Activated naive CD4-positive, alpha-beta T cell (primary cell): ENCODE measurements at places on chromosomes 6 and 20.

DNA sequence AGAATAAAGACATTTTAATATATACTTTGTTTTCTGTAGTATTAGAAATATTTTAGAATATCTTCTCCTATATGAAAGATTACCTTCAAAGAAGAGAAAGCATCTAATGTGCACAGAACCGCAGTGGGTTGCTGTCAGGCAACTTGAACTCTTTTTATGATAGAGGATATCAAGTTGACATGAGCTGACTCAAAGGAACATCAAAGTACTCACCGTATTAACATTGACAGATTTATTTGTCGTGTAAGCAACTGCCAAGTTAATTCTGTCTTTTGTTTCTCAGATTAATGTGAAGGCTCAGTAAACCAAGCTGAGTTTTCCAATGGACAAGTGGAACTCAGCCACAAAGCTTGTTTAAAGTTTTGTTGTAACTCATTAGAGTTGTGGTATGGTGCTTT lies 2.2 kb upstream of the GINM1 start:
- no peak for DNase-seq

DNA sequence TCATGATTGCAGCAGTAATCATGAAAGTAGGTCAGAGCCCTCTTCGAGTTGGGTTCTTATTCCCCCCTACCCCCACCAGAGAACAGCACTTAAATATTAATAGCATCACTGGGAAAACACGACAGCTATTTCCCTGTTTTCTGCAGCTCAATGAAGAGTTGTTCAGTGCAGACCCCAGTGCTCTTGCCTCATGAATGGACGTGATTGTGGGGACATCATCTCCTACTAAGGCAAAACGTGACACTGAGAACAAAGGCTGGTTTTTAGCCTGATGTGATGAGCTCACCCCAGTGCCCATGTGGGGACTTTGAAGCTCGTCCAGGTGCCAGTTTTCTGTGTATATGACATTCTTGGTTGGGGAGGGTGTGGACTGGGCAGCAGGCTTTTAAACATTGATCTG lies 105.9 kb downstream of the SLC35F1 start:
- no peak for DNase-seq

GRCh38 chr20:53592992-53593465 lies 610 bp downstream of the ZNF217 start:
- DNase-seq = no peak

DNA sequence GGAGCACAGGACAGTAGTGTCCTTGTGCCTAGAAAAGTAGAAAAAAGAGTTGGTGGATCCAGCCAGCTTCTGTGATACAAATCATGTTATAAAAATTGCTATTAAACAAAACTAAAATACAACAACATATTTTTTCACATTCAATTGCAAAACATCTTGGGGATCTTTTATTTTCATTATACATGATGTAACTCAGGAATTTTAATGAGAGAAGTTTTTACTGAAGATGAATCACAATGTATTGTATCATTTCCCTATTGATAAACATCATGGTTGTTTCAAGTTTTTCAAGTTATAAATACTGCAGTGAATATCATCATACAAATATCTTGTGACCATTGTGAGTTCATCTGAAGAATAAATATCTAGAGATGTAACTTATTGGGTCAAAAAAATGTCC lies 608.0 kb downstream of the PHF3 start:
- no peak for DNase-seq

- DNase-seq = no peak
Measured at GRCh38 chr6:151025076-151025475, 159.6 kb downstream of the MTHFD1L start.

DNA sequence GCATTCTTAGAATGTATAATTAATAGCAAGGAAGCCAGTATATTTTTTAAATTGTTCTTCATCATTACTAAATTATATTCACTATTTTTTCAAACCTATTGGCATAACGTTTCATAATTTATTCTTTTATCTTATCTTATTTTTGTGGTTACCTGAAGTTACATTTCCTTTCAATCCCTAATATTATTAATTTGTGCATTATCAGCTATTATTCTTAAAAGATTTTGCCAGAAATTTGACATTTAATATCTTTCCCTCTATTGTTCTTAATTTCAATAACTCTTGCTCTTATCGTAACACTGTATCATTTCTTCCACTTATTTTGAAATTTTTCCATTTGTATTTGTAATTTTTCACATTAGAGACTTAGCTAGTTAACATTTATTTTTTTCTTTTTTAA lies 18.4 kb downstream of the OR14J1 start:
- DNase-seq = no peak
